ENCODE measurements at places on chromosomes 12 and 14.

DNA sequence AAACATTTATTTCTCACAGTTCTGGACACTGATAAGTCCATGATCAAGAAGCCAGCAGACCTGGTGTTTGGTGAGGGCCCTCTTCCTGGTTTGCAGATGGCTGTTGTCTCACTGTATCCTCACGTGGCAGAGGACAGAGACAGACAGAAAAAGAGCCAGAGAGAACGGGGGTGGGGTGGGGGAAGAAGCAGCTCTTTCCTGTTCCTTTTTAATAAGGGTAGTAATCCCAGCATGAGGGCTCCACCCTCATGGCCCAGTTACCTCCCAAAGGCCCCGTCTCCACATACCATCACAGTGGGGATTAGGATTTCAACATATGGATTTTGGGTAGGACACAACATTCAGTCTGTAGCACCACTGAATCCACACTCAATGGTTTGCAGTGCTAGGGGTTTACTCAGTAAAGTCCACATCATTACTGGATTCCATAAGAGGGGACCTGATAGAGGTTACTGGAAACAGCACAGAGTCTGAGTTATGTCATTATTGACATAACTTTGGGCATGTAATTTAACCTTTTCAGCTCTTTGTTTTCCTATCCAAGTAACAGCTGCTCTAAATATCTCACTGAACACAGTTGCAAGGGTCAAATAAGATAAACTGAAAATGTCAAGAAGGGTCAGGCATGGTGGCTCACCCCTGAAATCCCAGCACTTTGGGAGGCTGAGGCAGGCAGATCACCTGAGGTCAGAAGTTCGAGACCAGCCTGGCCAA is 53.2 kb downstream of the RPAP3 start:
- DNase-seq = no peak

DNA sequence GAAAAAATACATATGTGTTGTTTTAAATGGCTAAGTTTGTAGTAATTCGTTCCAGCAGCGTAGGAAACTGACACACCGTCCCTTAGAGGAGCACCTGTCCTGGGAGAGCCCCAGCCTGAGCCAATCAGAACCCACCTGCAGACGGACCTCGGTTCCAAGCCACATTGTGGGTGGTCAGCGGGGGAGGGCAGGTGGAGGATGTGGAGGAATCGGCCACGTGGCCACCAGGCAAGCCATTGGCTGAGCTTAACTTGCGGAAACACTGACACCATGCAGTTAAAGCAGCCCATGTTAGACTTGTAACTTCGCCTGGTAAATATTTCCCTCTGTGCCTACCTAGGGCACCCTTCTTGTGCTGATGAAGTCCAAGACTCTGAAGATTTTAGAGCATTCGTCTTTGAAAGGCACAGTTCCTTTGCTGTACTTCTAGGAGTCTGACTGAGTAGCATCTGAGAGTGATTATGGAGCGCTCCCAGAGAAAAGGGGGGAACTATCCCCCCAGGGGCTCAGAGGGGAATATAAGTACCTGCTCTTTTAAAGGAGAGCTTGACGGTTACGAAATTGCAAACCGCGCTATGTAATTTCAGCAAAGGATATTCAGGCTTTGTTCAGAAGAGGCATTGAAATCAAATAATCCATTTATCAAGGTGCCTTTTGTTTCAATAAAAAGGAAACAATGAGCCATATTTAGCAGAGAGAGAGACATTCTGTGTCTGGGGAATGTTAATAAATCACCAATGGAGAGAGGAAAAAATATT is 135.7 kb downstream of the TMEM132C start:
- no peak for DNase-seq

- no peak for DNase-seq
These were observed 266.0 kb downstream of the KSR2 start for GRCh38 chr12:117702741-117703140.

- no peak for DNase-seq
These were observed 496.5 kb downstream of the VRK1 start for GRCh38 chr14:97293659-97294058.

DNA sequence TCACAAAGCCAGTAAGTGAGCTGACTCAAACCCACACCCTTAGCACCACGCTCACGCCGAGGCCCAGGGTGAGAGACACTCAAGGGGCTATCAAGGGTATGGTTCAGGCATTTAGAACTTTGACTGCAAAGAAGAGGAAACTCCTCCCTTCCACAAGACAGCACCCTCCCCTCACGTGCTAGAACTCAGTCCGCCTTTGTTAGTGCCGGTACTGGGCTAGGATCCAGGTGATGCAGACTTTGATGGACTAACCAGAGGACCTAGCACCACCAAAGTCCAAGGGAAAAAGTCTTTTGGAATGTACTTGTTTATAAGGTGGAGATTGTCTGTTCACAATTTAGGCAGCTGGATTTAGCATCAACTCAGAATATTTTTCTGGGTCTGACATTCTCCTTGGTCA is 33.7 kb downstream of the VWF start:
- DNase-seq = peak; percentile 41

GRCh38 chr12:9741726-9742125 is 8.8 kb upstream of the CLECL1 start:
- no peak for DNase-seq

Data from amniotic epithelial cell (primary cell).